ENCODE measurements at places on chromosomes 16 and 17.
A peak's percentile ranks its signal among the peaks of the same experiment; 100 is the strongest.

DNA sequence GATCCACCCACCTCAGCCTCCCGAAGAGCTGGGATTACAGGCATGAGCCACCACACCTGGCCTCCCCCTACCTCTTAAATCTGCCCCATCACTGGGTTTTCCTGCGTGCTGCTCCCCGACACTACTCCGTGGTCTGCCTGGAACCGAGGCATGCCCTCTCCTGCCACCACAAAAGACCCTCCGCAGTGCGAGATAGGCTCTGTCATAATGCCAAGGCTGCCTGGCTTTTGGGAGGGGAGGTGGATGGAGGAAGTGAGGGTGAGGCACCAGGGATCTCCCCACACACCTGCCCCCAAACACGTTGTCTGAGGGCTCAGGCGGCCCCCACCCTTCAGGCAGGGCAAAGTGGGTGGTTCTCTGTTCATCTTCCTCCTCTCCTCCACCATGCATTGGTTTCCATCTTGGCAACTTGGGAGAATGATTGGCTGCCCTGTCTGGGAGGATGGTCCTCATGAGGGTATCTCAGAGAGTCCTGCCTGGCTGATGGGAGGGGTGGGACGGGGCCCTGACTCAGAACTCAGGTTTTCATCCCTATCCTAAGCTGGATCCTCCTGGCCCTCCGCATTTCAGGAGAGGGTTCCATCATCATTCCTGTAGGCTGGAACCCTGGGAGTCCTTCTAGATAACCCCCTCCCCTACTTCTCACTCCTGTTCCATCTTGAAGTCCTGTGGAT, 23.2 kb downstream of the IGFBP4 start:
- DNase-seq: no peak

DNA sequence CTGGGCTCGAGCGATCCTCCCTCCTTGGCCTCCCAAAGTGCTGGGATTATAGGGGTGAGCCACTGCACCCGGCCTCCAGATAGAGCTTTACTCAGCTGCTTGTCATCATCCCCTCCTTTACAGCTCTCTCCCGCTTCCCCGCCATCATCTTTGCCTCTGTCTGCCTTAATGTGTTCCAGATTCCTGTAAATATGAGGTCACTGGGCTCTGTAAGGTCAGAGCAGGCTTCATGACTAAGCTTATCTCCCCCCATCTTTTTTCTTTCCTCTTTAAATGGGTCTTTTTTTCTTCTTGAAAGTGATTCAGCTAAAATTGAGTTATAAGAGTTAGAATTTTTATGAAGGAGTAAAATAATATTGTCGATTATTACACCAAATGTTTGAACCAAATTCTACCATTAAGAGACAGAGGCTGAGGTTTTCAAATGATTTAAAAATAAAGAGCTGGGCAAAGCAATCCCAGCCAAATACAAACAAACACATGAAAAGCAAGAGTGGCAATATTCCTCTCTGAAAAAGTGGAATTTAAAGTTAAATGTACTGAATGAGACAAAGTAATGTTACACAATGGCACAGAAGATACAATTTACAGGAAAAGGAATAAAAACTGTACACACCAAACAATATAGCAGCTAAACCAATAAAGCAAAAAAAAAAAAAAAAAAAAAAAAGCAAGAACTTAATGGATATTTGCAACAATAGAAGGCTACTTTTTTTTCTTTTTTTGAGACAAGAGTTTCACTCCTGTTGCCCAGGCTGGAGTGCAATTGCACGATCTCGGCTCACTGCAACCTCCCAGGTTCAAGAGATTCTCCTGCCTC, 62.1 kb downstream of the CRISPLD2 start:
- DNase-seq: peak; percentile 77

GRCh38 chr16:47888142-47888541, 267.7 kb downstream of the ABCC12 start:
- DNase-seq: peak; percentile 73

- no peak for DNase-seq
These were observed 380.9 kb downstream of the SOX9 start for GRCh38 chr17:72501404-72502370.

GRCh38 chr17:48352630-48353029, 77.4 kb downstream of the SKAP1 start:
- DNase-seq: no peak

DNA sequence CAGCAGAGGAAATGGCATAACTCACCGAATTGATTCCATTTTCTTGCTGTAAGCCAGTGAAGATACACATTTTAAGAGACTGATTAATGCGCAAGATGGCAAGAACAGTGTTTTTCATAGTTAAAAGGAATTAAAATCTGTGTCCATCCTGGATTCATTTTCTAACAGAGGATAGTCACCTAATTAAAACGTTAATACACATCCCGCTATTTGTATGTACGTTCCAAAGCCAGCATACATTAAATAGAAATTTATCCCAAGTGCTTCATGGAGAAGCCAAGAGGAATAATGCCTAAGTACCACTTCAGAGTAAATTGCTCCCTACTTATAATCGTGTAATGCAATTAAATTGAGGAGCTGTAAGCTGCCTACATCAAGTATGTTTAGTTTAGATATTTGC, 49.9 kb downstream of the RBFOX1 start:
- DNase-seq: no peak

- DNase-seq: no peak
These were observed 360.3 kb upstream of the KIF2B start for GRCh38 chr17:53462393-53462811.

- no peak for DNase-seq
These were observed 20.1 kb upstream of the CCL5 start for GRCh38 chr17:35900280-35900679.

DNA sequence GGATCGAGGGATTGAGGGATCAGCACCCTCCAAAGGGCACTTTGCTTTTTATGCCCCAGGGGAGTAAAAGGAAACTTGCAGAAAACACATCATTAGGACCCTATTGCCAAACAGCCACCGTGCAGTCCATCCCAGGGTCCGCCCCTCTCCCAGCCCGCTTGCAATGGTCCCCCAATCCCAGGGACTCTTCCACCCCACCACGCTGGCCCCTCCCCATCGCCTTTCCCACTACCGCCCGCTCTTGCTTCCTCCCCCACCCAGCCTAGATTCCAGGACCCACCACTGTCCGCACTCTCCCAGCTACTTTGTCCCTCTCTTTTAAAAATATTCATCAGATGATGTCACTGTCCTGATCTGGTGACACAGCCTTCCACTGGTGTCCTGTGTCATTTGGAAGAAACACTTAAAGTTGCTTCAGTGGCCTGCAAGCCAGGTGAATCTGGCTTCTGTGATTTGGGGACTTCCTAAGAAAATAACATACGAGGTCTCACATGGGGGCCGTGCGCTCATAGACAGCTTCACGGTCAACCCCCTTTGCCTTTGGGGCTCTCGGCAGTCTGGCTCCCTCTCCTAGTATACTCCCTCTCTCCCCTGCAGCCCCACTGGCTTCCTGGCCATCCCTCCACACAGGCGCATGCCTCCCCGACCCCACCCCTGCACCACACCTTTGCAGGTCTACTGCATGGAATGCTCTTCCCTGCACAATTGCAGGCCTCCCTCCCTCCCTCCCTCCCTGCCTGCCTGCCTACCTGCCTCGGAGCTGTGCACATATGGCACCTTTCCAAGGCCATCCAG, 127.9 kb downstream of the RBFOX3 start:
- DNase-seq: no peak

DNA sequence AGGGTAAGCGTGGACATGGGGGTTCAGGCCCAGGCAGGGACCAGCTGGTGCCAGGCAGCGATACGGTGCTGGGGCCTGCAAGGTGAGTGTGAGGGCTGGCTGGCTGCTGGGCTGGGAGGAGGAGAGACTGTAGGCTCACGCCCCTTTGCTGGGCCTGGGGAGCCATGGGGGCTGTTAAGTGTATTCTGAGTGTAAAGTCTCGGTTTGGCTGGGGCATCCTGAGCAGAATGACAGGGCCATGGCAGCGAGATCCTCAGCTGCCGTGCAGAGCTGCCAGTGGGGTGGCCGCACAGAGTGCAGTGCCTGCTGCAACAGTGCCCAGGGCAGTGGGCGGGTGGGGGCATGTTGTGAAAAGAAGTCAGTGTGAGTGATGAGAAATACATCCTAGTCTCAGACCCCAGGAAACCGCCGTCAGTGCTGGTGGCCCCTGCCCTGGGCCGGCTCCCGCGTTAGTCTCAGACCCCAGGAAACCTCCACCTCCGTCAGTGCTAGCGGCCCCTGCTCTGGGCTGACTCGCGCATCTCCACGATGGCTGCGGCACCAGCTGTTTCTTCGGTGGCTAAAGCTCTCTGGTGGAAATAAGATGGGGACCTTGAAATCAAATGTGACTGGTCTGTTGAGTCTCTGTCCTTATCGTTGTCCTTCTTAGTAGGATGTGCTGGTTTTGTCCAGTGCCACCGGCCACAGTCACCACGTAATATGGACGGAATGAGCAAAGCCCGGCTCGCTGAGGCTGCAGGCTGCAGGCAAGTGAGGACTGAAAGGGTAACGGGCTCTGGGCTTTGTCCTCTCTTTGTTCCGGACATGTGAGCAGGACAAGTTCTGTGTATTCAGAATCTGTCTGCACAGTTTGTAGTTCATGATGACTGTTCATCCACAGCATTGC, 22.9 kb downstream of the ACSF3 start:
- no peak for DNase-seq

DNA sequence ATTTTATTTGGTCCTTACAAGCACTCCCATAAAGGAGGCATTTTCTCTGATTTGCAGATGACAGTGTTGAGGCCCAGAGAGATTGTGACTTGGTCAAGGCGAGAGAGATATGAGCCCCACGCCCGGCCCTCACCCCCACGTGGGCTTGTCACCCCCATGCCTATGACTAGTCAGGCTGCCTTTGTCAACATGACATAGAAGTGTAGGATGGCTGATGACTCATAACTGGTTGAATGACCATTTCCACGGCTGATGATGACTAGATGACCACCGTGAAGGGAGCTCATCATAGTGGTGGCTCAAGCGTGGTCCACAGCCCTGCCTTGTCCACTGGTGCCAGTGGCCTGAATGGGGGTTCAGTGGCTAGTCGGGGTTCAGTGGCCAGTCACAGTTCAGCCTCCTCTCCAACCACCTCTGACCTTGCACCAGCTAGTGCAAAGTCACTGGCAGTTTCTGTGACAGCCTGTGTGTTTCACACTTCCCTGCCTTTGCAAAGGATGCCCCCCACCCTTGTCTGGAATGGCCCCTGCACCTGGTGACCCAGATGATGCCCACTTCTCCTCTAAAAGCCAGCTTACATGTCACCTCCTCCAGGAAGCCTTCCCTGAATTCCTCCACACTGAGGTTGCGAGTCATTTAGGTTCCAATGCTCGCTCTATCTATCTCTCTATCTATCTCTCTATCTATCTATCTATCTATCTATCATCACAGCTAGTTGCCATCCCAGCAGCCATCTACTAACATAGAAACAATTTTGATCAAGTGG, 3.8 kb upstream of the WSCD1 start:
- no peak for DNase-seq

DNA sequence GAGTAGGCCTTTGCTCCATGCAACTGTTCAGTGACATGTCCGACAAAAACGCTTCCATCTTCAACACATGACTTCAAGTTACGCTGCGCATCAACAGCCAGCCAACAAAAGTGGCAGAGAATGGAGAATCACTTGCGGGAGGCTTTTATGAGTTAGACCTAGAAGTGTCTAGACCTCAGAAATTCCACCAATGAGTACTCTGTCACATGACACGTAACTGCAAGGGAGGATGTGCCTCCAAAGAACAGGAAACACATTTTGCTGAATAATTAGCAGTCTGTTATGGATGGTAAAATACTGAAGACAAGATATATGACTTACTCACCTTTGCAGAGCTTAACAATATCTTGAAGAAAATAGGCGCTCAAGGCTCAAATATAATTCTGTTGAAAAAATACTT, 62.1 kb downstream of the MYO1D start:
- no peak for DNase-seq

DNA sequence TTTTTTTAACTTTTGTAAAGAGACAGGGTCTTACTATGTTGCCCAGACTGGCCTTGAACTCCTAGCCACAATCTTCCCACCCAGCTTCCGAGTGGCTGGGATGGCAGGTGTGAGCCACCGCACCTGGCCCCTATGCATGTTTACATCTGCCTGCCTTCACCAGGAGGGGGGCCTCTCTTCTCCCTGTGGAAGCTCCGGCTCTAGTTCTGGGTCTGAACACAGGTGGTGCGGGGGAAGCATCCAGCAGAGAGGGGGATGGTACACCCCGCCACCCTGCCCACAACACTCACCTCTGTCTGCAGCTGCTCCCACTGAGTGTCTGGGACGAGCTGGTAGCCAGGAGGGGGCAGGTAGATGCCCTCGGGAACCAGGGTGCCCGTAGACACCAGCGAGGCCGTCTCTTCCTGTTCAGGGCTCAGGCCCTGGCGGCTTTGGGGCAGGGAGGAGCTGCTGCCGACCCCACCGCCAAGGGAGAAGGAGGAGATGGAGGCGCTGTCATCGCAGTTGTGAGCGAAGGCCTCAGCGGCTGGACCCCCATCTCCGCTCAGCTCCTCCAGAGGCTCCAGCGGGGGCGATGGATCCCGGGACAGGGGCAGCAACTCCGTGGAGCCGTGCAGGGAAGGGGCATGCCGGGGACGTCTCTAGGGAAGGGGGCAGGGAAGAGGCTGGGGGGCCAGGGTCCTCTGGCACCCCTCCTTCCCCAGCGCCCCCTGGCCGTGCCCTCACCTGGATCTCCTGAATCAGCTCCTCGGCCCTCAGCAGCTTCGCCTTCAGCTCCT, 10.9 kb downstream of the RABEP2 start:
- DNase-seq: no peak

- DNase-seq: no peak
These were observed 49.8 kb upstream of the ACSF3 start for GRCh38 chr16:89043636-89044417.

DNA sequence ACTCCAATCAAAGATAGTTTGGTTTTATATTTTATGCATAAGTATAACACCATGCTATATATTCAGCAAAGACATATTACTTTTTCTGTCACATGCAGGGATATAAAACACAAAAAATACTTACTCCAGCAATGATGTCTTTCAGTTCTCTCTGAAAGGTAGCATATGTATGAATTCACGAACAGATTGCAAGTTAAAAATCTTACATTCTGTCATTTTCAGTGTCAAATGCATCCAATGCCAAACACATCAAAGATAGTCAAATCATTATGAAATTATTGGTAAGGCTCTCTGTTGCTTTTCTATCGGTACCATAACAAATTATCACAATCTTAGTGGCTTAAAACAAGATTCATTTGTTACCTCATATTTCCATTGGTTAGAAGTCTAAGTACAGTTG, 492.0 kb upstream of the KIF2B start:
- no peak for DNase-seq

GRCh38 chr17:14545156-14545906, 244.4 kb downstream of the HS3ST3B1 start:
- no peak for DNase-seq

GRCh38 chr17:37368577-37368976, 7.2 kb upstream of the C17orf78 start:
- no peak for DNase-seq

DNA sequence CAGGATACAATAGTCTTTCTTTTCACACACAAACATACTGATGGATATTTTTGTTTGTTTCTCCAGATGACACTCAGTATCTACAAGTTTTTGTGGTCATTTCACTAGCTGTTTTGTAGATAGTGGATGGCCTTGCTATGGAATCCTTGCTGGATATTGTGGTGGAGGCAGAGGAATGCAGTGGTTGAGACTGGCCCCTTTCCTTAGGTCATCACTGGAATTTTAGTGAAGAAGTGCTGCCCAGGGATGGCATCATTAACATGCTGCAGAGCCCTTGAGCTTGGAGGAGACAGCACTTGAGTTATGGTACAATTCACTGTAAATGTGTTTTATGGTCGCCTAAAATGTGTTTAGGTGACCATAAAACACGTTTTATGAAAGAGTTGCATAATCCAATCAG, 455.9 kb upstream of the HSBP1 start:
- no peak for DNase-seq

GRCh38 chr16:63473725-63474124, 1437.5 kb upstream of the CDH8 start:
- DNase-seq: no peak

GRCh38 chr16:81632392-81633146, 146.5 kb upstream of the PLCG2 start:
- DNase-seq: peak; percentile 79

Measured in PC-9 (cell line).